ENCODE measurements at places on chromosomes 11 and 22.

- peak; percentile 92 for DNase-seq
Measured at GRCh38 chr11:72724851-72725723, 27.1 kb downstream of the ARAP1 start.

GRCh38 chr11:112942966-112943643 is 18.1 kb upstream of the NCAM1 start:
- DNase-seq: no peak

DNA sequence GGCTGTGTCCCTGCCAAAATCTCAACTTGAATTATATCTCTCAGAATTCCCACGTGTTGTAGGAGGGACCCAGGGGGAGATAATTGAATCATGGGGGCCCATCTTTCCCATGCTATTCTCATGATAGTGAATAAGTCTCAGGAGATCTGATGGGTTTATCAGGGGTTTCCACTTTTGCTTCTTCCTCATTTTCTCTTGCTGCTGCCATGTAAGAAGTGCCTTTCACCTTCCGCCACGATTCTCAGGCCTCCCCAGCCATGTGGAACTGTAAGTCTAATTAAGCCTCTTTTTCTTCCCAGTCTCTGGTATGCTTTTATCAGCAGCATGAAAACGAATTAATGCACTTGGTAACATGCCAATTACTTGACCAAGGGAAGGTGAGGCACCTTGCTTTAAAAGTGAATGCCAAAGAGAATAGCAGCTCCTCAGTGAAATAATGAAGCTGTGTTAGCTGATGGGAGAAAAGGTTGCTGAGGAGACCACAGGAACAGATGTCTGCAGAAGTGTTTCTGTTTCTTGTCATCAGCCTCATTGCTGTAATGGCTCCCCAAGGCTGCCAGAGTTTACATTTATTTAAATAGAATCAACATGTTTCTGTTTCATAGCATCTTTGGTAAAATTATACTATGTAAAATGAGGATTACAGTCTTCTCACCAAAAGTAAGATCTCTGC is 89.0 kb upstream of the CD44 start:
- no peak for DNase-seq

GRCh38 chr11:117722082-117722481 is 74.9 kb downstream of the DSCAML1 start:
- no peak for DNase-seq

- DNase-seq: no peak
Measured at GRCh38 chr11:93368022-93368421, 37.5 kb downstream of the DEUP1 start.

DNA sequence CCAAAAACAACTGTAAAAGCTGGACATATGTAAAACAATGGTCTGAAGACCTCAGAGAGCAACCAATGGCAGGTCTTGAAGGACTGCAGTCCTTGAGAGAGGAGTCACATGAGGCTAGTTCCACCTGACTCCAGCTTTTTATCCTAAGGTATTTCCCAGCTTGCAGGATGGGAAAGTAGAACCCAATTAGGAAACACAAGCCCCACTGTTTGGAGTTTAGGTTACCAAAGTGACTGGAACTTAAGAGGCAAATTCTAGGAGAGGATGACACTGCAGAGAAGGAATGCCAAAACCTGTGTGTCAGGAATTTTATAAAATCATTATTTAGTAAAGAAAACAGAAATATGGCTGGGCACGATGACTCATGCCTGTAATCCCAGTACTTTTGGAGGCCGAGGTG is 18.4 kb downstream of the OR2AT4 start:
- DNase-seq: no peak

DNA sequence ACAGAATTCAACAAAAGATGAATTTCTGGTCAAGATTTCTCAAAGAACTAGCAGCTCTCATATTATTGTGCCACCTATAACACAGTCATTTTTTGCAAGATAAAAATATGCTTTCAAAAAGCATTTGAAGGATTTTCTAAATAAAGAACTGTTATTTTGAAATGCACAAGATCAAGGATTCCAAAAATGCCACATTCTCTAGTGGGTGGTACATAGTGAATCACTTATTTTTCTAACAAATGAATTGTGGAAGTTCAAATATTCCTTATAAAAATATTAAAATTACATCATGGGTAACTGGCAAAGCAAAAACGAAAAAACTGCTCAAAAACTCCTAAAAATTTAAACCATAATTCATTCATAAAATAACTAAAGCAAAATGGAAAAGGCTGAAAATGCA is 2.1 kb downstream of the RNF141 start:
- DNase-seq: no peak

DNA sequence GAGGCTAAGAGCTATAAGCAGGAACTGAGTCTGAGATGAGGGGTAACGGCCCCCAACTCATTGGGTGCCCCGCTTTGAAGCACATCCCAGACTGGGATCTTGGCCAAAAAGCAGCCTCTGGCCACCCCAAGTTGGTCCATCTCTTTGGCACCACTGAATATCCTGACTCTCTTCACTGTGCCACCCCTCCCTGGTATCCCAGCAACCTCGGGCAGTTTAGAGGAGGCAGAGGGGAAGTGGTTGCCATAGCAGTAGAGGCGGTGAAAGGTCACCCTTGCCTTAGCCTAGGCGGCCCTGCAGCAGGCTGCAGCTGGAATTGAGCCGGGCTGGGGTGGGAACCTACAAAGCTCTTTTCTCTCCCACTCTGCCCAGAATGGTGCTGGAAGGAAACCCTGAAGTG is 1.1 kb downstream of the PELI3 start:
- peak; percentile 30 for DNase-seq

DNA sequence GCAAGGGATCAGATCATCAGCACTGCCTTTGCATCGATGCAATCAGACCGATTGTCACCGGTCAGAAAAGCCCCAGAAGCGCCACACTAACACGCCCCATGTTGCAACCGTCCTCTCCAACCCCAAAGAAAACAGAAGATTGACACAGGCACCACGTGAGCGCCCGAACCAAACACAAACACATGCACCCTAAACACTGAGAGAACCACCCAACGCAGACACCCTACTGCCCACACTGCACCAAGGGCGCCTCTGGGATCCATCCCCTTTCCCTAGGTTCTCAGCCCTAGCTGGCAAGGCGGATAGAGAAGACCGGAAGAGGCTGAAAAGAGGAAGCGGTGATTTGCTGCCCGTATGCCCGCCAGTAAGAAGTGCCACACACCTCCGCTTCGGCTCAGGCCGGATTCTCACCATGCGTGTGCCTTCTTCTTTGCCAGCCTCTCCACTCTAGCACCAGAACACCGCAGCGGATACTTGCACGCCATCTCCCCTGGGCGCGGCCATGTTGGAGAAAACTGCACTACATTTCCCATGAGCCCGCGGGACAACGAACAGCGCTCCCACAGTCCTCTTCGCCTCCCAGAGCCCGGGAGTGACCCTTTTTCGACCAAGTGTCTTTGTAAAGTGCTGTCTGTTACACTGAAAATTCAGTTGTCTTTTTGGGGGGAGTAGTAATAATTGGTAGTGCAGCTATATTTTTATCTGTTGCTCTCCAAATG is at the start of gene ALKBH8:
ALKBH8 (minus strand) TSS at position 517 of the 719 bp plus-strand sequence. CDS start 4,842 bp downstream, outside the sequence.
- DNase-seq: peak; percentile 89

DNA sequence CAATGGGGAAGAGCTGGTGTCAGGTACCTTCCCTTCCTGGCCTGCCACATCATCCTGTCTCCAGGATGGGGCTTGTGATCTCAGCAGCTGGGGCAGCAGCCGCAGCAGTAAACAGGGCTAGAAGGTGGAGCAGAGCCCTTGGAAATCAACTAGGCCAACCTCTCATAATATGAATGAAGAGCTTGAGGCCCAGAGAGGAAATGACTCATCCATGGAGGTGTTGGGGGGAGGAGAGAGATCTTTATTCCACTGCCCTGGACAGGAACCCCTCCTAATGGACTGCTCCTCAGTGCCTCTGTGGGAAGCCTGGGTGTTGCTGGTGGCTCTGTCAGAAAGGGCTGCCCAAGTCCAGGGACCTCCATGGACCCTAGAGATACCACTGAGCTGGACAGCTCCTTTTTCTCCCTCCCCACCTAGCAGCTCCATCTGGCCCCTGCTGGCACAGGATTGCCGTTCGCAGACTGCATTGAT is 111.8 kb downstream of the OSBP2 start:
- DNase-seq: no peak

Data from NAMALWA (cell line).